ENCODE measurements at places on chromosomes 13 and 19.

DNA sequence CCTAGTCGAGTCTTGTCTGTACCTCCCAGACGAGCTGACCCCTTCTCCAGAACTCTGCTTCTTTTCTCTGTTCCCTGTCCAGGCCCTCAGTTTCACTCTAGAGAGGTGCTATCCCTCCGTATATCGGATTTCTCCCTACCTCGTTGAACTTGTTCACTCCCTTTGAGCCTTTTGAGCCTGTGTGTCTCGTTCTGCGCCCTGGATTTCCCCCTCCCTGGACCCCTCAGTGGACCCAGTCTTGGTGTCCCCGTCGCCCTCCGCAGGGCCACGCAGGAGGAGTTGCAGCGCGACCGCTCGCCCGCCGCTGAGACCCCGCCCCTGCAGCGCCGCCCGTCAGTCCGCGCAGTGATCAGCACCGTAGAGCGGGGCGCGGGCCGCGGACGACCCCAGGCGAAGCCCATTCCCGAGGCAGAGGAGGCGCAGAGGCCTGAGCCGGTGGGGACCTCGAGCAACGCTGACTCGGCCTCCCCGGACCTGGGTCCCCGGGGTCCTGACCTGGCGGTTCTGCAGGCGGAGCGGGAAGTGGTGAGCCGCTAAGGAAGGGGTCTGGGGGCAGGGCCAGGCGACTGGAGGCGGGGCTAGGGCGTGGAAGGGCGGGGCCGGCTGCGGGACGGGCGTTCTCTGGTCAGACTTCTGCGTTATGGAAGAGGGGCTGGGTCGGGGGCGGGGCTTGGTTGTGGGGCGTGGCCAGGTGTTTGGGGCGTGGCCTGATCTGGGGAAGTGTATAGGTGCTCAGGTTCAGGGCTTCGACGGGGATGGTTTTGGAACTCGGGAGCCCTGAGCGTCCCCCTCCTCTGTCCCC lies 5.5 kb downstream of the EPS8L1 start:
- DNase-seq = no peak

DNA sequence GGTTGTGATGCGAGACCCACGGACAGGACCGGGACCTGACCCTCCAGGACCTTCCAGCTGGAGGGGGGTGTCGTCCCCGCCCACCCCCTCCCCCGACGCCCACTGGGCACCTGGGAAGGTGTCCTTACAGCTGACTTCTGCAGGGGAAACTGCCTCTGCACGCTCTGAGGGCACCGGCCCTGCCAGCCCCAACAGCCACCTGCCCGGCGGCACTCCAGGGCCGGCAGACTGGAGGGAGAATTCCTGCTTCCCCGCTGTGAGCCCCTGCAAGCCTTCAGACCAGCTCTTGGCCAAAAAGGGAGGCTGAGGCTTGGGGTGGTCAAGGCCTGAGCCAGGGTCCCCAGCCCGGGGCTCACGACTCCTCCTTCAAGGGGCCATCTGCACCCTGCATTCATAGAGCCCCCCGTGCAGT lies 1.2 kb downstream of the CNN2 start:
- no peak for DNase-seq

DNA sequence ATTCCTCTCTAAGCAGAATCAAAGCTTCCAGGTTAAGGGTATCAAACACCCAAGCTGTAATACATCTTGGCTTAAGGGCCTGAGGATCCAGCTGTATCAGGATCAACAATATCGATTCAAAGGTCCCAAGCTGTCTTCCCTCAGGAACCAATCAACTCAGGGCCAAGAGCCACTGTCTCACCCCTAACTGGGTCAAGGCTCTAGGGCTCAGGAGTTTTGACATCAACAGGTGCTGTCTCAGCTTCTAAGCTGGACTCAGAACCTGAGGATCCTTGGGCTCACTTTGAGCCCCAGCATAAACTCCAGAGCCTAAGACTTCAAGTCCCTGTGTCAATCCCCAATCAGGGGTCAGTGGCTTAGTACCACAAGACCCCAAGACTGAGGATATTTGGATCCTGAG lies 917 bp downstream of the FBXW9 start:
- no peak for DNase-seq

DNA sequence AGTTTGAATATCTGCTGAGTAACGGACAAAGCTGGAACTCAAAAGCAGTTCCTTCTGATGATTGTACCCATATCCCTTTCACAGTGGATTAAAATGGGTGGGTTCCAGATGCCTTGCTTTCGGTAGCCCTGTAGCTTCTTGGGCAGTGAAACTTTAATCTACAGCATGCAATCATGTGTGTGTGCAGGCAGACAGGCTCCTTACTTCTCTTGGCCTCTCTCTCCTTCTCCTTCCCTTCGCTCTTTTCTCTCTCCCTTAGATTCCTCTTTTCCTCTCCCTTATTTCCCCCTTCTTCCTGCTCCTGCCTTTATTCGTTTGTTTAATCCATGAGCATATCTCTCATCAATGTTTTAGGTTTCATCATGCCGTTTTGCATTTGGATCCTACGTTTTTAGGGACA lies 8.1 kb downstream of the DGKH start:
- DNase-seq = no peak

- no peak for DNase-seq
These were observed 25.7 kb downstream of the VRK3 start for GRCh38 chr19:49999371-50000010.

DNA sequence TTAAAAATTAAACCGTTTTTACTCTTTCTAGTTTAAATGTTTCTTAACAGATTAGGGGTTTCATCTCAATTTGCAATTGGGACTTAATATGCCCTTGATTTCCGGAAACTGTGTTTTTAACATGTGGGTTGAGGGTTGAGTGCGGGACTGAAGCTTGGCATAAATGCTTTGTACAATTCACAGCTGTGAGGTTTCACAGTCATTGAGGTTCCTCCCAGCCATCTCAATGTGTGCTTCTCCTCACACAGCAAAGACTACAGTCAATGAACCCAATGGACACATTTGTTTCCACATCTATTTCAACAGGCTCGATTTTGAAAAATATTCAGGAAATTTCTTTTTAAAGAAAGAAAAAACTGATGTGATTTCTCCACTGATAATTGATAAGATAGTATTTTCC lies 328.6 kb downstream of the TBC1D4 start:
- DNase-seq = no peak

GRCh38 chr13:84380866-84381265 lies 498.6 kb upstream of the SLITRK1 start:
- DNase-seq = no peak

- no peak for DNase-seq
These were observed 57.7 kb upstream of the ZDHHC20 start for GRCh38 chr13:21516805-21517204.

Data from neuronal stem cell (in vitro differentiated cells).